ENCODE measurements at places on chromosomes 5 and 9.

GRCh38 chr5:36875051-36875789 is 1.3 kb upstream of the NIPBL start:
- no peak for DNase-seq

DNA sequence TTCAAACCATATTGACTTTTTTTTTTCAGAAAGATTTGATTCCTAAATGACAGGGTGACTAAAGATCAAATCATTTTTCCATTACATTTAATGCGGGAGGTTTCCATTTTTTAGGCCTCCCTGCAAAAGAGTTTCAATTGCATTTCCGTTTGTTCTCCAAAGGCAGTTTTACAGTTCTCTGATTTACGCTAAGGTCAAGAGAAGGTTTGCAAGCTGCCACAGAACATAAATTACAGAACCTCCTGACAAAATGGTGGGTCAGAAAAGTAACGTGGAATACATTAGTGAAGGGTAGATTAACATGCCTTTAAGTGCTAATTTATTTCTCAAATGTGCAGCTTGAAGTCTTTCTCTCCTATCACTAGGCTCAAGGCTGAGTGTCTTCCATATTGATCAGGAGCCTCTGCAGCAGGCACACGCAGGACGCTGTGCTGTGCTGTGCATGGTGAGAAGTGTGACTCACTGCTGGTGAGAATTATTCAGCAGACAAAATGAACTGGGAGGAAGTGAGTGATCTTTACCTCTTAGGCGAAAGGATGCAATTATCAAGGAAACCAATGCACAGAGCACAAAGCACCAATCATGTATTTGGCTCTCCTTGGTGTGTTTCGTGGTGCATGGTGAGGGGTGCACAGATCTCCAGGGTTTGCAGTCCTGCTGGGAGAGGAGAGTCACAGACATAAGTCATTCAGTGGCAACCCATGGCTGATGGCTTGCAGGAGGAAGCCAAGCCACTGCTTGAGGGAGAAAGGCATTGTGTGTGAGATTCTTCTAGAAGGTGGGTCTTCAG is 136.3 kb downstream of the TENT4A start:
- DNase-seq = no peak

DNA sequence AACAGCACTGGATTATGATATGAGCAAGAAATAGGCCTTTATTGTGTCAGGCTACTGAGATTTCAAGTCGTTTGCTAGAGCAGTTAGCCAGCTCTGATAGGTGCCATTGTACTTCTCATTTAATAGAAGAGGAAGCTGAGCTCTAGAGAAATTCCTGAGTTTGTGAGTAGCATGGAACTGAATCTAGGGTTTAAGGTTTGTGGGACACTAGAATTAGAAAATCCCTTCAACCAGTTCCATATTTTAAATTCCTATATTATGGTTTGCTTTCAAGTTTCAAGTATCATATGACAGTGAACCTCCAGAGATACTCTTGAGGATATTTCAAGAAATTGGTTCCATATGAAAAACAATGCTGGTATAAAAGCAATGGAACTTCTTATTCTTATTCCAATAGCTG is 87.6 kb downstream of the ANKRD55 start:
- DNase-seq = no peak

DNA sequence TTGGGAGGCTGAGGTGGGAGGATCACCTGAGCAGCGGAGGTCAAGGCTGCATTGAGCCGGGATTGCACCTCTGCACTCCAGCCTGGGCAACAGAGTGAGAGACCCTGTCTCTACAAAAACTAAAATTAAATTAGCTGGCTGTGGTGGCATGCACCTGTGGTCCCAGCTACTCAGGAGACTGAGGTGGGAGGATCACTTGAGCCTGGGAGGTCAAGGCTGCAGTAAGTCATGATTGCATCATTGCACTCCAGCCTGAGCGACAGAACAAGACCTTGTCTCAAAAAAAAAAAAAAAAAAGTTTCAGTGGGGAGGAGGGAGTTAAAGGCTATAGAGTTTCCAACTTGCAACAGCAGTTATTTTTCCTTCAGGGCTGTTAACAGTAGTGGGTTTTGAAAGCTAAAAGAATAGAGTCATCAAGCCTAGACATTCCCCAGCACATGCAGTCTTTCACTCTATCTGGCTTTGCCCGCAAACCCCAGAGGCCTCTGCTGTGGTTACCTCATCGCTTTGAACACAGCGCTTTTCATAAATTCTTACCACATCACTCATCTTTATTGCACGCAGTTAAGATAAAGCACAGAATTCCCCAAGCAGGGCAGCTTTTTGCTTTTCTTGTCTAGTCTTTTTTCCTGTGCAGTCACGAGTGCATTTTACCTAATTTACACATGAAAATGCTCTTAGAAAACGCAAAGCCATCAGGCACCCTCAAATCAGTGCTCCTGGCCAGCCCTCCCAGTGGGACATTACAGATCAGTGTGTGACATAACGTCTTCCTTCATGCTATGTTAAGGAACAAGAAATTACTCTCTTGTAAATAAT is 8.7 kb upstream of the SLC2A8 start:
- peak; percentile 24 for DNase-seq

All from GM19239 (cell line).